ENCODE measurements at places on chromosomes 7 and 10. TPM values are rescaled to one million over a fixed set of nuclear protein-coding genes. Genes with fewer than 3 reads are reported as not detected.

DNA sequence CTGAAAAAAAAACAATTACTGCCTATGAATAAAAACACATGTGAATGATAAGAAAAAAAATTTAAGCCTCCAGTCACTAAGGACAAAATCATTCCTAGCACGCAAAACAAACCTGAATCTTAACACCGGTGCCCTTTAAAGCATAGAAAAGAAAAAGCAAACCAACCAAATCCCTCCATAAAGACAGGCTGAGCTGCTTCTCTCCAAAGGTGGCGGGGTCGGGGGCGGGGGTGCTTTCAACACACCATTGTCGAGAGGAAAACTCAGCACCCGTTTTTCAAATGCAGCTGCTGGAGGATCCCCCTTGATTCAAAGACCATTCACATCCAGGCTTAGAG is 1.4 kb downstream of the ST8SIA6 start:
- no peak for DNase-seq

GRCh38 chr7:34453150-34453549 is 204.9 kb upstream of the NPSR1 start:
- DNase-seq: peak; percentile 20

RBP3 gene
- total RNA-seq: not detected

- no peak for DNase-seq
Measured at GRCh38 chr7:73703757-73704639, 15.5 kb downstream of the STX1A start.

All from MCF 10A (cell line).